ENCODE measurements at places on chromosomes 3 and 15. TPM values are rescaled to one million over a fixed set of nuclear protein-coding genes. Genes with fewer than 3 reads are reported as not detected.

DNA sequence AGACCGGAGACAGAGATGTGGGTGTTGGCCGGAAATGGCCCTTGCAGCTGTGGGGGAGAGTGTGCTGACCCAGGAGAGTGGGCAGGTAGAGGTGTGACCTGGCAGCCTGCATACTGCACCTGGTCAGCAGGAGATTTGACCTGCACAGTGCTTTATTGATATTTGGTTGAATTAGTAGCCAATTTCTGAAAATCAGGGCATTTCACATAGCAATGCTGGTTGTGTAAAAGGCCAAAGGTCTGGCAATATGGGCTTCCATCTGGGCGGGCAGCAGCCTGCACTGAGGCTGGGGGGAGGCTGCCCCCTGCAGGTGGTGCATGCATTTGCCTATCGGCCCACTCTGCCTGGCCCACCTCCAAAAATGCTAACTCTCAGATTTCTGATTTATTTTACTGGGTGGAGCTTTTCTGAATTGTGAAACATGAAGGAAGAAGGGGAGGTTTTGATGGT is 9.4 kb upstream of the MGLL start:
- no peak for DNase-seq

- DNase-seq: peak; percentile 54
Measured at GRCh38 chr3:134350266-134350665, 24.0 kb downstream of the AMOTL2 start.

CYP11A1 gene
- not detected for total RNA-seq

ITGB5 gene
- 498 TPM for total RNA-seq

Data from chondrocyte (in vitro differentiated cells).